ENCODE measurements at places on chromosomes 12 and 14.

DNA sequence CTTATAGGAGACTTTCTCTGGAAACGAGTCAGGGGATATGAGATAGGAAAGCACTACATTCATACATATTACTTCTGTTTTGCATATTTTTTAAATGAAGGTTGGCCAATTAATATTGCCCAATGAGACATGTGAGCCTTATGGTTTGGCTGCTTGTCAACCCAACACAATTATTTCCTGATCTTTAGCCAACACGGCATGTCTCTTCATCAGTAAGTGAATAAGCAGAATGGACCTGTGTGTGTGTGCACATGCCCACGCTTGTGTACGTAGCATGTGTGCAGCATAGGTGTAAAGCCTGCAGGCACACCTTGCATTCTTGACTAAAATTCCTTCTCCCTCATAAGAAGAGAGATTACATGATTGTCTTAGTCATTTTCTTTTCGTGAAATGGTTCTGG, 88.3 kb downstream of the STON2 start:
- no peaks in the 10 kb centered on the region for H3K4me1 ChIP-seq
- DNase-seq, result no peak
- H3K27ac ChIP-seq, result no peak overlapping the region
- H3K4me3 ChIP-seq, result no peak overlapping the region

- DNase-seq, result no peak
- H3K27me3 ChIP-seq, result no peaks in the 10 kb centered on the region
- no peaks in the 10 kb centered on the region for H3K36me3 ChIP-seq
- no peak overlapping the region for H3K27ac ChIP-seq
- no peaks in the 10 kb centered on the region for H3K4me1 ChIP-seq
- H3K4me3 ChIP-seq, result no peak overlapping the region
Observed at GRCh38 chr12:105300883-105301282, 29.6 kb upstream of the C12orf75 start.

GRCh38 chr12:130011611-130012385, 108.0 kb upstream of the TMEM132D start:
- H3K4me1 ChIP-seq, result peaks cover 3% of the 10 kb centered on the region
- no peak overlapping the region for H3K4me3 ChIP-seq
- H3K27me3 ChIP-seq, result no peaks in the 10 kb centered on the region
- no peak for DNase-seq

DNA sequence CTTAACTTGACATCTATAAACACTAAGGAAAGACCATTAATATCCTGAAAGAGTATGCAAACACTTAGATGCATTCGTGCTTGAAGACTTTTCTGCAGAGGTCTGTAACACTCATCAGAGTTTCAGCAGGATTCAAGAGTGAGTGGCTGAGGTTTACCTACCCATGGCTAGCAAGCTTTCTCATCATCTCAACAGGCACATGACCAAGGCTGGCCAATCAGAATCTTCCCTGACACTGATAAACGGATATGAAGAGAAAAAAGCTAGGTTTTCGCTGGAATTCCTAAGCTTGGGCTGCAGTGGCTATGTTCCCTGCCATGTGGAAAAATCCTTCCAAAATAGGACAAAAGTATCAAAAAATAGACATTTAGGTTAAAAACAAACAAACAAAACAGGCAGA, 162.1 kb upstream of the USP15 start:
- no peak overlapping the region for H3K27ac ChIP-seq
- H3K4me3 ChIP-seq, result no peak overlapping the region
- no peaks in the 10 kb centered on the region for H3K36me3 ChIP-seq
- H3K27me3 ChIP-seq, result no peaks in the 10 kb centered on the region
- H3K4me1 ChIP-seq, result no peaks in the 10 kb centered on the region
